Suprapubic skin (tissue), 4 donors: ENCODE measurements at places on chromosomes 7 and 10.

GRCh38 chr7:158167373-158167772 lies 420.2 kb downstream of the PTPRN2 start:
- DNase-seq = no peak

DNA sequence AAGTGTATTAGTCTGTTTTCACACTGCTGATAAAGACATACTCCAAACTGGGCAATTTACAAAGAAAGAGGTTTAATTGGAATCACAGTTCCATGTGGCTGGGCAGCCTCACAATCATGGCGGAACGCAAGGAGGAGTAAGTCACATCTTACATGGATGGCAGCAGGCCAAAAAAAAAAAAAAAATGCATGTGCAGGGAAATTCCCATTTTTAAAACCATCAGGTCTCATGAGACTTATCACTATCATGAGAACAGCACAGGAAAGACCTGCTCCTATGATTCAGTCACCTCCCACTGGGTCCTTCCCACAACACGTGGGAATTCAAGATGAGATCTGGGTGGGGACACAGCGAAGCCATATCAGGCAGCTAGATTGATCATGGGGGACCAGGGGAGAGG lies 136.8 kb downstream of the EXOC4 start:
- DNase-seq = no peak

GRCh38 chr7:141619745-141620144 lies 68.5 kb downstream of the AGK start:
- DNase-seq = no peak

DNA sequence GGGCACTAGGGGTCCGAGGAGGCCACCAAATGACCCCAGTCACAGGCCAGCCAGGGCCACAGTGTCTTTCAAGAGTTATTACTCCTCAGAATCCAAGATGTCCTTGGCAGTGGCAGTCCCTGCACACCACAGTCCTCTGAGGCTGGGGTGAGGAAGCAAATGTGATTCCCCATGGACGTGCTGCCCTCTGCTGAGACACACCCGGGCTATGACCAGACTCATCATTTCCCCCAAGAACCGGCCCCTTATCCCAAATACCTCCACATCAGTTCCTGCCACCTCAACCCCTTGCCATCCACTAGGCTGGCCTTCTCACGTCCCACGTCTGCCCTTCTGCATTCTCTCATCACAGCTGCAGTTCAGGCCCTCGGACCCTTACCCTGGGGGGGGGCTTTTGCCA lies 5.0 kb downstream of the PRKAG2 start:
- no peak for DNase-seq
